Cardiac septum (tissue), 1 donor: ENCODE measurements at places on chromosomes 11 and 22. TPM values are rescaled to one million over a fixed set of nuclear protein-coding genes. Genes with fewer than 3 reads are reported as not detected.
A peak's percentile ranks its signal among the peaks of the same experiment; 100 is the strongest.

DNA sequence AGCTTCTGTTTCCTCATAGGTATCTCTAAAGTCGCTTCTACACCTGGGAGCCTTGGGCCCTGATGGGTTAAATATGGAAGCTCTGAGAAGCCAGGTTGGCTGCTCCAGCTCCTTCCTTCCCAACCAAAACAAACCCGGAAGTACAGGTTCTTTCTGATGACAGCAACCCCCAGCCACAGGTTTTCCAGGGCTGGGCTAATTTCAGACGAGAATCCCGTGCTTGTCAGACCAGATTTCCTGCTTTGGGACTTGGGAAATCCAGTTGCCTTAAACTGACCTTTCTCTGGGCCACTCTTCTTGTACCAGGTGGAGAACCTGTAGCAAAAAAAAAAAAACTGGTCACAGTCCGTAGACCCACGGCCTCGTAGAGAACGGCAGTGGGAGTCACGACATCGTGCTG, 51.9 kb downstream of the RBX1 start:
- DNase-seq, result no peak

DNA sequence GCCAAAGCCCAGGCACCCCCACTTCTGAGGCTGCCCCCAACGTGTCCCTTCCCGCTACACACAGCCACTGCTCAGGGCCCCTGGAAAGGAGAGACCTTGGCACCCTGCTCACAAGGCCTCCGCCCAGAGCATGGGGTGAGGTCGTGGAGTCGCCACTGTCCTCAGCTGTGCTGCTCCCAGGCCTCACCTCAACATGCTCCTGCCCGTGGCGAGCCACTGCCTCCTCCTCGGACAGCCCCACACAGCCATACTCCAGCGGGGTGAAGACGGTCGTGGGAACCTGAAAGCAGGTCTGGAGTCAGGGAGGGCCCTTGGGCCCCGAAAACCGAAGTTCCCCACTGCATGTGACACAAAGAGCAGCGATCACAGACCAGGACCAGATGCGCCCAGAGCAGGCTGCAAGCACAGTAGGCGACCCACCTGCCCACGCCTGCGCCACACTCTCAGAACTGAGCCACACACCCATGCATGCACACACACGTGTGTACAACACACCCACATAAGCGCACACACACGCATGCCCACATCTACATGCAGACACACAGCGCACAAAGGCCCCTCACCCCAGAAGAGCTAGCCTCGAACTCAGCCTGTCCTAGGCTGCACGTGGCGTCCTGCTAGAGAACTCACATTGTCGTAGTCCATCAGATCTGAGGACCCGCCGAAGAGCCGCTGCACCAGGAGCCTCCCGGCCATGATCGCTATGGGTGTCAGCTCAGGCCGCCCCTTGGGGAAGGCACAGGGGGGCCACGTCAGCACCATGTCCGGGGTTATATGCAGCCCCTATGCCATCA, 25.5 kb upstream of the GNB1L start:
- DNase-seq, result peak; percentile 67

DNA sequence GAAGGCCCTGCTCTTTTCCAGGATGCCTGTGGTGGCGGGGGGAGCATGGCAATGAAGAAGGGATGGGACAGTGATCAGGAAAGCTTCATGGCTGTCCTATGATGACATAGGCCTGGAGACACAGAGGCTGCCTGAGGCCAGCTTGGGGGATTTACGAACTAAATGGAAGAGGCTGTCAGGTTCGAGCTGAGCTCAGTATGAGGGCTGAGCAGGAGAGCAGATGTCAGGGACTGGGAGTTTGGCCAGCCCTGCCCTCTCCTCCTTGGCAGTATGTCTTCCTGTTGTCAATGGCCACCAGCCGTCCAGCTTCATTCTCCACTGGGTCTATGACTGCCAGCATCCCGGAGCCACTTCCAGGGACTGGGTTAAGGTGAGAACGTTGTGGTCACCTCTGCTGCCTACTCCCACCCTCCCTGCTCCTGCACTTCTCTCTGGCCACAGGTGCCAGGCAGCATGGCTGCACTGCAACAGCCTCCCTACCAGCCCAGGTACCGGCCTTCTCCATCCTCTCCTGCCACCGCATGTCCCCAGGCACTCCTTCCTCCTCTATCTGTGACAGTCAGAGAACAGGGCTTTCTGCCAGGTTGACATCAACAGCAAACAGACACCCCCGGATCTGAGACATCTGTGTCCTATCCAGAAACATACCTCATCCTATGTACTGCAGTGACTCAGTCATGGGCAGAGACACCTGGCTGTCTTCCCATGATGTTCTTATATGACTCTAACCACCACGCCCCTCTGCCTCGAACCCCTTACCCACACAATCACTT, 75.1 kb downstream of the KIRREL3 start:
- DNase-seq, result no peak

- no peak for DNase-seq
Measured at GRCh38 chr11:75421035-75421602, 11.9 kb downstream of the KLHL35 start.

GRCh38 chr22:50210378-50211139, 9.7 kb downstream of the SELENOO start:
- no peak for DNase-seq

SLC5A1 gene
- total RNA-seq, result 28.4 TPM

DNA sequence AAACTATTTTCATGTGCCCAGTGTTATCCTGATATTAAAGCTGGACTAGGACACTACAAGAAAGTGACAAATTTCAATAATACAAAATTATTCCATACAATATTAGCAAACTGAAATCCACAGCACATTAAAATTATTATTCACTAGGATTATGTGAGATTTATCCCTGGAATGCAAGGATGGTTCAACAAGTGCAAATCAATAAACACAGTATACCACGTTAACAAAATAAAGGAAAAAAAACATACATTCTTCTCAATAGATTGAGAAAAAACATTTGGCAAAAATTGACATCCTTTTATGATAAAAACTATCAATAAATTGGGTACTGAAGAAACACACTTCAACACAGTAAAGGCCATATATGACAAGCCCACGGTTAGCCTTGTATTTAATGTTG, 1758.2 kb upstream of the RAG2 start:
- DNase-seq, result no peak

KRTAP5-7 gene
- total RNA-seq, result not detected

C11orf16 gene
- not detected for total RNA-seq

GRCh38 chr22:48393885-48394284, 1433.8 kb downstream of the BRD1 start:
- DNase-seq, result no peak

GRCh38 chr11:2975594-2975993, 16.5 kb downstream of the NAP1L4 start:
- DNase-seq, result no peak

CHORDC1 gene
- 38.4 TPM for total RNA-seq

DNA sequence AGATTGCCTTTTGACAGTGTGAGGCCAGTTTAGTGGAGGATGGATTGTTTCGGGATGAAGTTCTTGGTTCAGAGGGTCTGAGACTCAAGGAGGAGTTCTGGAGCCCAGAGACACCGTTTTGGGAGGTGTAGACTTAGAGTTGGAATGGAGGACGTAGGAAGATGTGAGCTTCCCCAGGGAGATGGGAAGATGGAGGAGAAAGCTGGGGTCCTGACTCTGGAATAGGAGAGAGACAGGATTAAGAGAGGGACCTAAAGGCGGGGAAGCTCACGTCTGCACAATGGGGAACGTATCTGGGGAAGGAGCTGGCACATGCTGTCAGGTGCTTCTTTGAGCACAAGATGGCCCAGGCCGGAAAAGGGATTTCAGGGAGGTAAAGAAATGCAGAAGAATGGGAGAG, 71.3 kb upstream of the CLDN5 start:
- DNase-seq, result no peak

CCDC81 gene
- 0.59 TPM for total RNA-seq

GRCh38 chr11:57763568-57763967, 2.0 kb downstream of the CTNND1 start:
- DNase-seq, result no peak

SEPTIN3 gene
- total RNA-seq, result not detected

- peak; percentile 43 for DNase-seq
Measured at GRCh38 chr11:125072961-125073590, 10.0 kb downstream of the SLC37A2 start.

GRCh38 chr11:116084511-116084910, 580.3 kb upstream of the CADM1 start:
- DNase-seq, result no peak

DBX1 gene
- total RNA-seq, result not detected

CBX7 gene
- total RNA-seq, result 89.6 TPM

GRCh38 chr11:102724904-102725500, at the start of gene MMP8:
TSS of gene MMP8 (minus strand) at chr11:102724954. CDS start at chr11:102724855, 99 bp downstream.
- DNase-seq, result no peak

GRCh38 chr11:26992031-26992541, 1.8 kb upstream of the FIBIN start:
- DNase-seq, result no peak

PAMR1 gene
- total RNA-seq, result 4.5 TPM

GRCh38 chr11:18171377-18172000, 1.1 kb upstream of the MRGPRX4 start:
- no peak for DNase-seq

DNA sequence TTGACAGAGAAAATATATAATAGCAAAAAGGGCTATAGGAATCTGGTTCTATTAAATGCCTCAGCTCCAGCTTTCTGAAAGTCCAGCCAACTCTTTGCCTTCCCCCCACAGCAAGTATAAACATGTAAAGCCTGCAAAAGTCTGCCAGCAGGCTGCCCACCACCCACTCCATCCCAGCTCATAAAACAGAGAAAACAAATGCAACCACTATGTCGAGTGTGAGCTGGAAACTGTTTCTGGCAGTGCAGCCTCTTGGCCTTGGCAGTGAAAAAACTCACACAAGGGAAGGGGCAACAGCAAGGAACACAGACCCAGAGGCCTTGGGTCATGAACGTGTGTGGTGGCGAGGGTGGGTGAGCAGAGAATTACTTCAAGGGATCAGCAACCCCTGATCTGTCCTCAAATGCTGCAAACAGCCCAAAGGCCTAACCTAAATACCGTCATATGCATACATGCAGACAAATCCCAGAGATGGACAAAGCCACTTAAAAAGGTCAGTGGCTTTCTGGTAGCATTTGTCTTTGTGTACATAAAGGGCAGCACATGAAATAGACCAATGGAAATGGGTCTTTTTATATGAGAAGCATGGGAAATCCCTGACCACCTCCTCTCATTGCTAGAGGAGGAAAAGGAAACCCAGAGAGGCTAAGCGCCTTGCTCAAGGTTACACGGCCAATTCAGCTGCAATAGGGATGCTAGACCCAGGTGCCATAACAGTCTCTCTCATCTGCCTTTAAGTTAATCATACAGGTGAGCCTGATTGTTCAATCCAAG, 74.8 kb downstream of the NAT10 start:
- no peak for DNase-seq

GRCh38 chr11:103584720-103585119, 451.7 kb upstream of the DDI1 start:
- no peak for DNase-seq

DNA sequence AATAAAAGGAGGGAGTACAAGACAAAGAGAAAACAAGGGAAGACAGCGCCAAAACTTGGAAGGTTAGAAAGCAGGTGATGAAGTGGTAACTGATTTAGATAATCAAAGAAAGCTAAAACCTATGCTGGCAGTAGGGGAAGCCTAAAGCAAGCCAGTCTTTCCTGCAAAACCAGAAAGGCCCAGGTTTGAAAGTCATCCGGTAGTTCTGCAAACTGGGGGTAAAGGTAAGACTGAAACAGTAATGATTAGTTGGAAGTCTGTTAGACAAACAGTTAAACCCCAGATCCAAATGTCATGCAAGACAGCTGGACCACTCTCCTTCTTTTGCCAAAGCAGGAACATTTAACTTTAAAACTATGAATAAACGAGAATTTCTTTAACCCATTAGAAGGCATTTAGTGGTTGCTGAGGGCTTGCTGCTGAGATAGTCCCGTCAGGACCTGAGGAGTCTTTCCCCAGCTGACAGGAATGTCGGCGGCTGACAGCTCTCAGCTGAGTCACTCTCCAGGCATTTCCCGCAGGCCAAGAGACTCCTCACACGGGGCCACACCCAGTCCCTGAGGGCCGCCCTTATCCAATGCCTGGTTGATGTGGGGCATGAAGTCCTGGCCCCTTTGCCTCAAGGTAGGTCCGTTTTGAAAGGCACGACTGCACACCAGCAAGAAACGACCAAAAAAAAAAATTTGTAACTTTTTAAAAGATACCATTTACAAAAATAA, 36.3 kb upstream of the CFAP300 start:
- DNase-seq, result peak; percentile 79

DNA sequence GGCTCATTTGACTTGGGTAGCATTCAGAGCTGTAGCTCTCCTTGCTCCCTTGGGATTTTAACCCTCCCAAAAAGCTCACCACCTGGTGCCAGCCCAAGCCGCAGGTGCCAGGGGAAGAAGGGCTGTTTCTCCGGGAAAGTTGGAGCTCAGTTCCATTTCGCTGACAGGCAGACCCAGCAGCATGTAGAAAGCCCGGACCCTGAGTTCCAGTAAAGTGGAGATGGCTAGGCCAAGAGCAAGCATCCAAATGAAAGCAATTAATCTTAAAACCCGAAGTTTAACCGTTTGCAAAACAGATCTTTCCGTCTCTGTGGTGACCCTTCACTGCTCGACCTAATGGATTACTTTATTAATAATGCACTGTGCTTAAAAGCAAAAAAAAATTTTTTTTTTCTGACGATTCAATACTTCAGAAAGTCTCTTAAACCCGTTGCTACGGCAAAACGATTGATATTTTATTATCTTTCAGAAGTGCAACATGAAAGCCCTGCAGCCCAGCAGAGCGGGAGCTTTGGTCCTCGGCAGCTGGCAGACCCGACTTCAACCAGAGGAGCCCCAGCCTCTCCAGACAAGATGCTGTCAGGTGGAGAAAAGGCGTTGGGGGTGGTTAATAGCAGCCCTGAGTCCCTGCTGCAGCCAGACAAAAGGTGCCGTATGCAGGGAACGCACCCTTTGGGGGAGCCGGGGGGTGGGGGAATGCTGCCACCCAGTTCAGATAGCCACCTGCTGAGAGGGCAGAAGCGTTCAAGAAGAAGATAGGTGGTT, 3.3 kb downstream of the LMO1 start:
- peak; percentile 46 for DNase-seq

DNA sequence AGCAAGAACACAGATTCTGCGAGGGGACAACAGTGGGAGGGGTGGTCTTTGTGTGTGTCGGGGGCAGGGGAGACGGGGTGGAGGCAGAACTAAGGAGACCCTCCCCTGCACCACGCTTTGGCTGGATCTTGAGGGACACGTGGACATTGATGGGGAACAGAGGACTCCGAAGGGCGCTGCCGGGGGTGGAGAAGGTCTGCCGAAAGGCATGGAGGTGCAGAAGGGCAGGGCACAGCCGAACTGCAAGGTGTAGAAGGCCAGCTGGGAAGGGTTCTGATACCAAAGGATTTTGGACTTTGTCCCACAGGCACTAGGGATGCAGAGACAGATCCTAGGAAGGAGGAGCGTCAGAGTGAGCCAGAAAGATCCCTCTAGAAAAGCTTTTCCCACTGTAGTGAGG, 107.7 kb upstream of the SYT13 start:
- peak; percentile 65 for DNase-seq
